ENCODE measurements at places on chromosomes 16 and 17.

GRCh38 chr16:56615353-56615752 is 7.0 kb downstream of the MT2A start:
- DNase-seq = no peak

GRCh38 chr16:75617121-75617520 is 6.0 kb downstream of the ADAT1 start:
- DNase-seq = no peak

DNA sequence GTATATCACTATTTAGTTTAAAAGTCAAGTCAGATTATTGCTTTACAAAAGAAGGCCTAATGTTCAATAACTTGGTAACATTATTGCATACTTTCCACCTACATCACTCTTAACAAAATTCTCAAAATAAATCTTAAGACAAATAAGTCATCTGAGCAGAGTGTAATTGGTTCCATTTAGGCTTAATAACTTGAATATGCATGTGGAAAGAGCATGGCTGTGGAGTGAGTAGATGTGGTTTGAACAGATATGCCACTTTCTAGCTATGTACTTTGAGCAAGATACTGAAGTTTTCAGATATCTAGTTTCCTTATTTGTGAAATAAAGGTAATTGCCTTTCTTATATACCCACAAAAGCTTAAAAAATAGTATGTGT is 6.7 kb upstream of the EVI2A start:
- no peak for DNase-seq

GRCh38 chr17:9125722-9126121 is 104.4 kb downstream of the NTN1 start:
- no peak for DNase-seq

- no peak for DNase-seq
Observed at GRCh38 chr17:75075597-75076336, 12.0 kb upstream of the SLC16A5 start.

- DNase-seq = no peak
Observed at GRCh38 chr17:44005527-44006271, 1.3 kb downstream of the NAGS start.

DNA sequence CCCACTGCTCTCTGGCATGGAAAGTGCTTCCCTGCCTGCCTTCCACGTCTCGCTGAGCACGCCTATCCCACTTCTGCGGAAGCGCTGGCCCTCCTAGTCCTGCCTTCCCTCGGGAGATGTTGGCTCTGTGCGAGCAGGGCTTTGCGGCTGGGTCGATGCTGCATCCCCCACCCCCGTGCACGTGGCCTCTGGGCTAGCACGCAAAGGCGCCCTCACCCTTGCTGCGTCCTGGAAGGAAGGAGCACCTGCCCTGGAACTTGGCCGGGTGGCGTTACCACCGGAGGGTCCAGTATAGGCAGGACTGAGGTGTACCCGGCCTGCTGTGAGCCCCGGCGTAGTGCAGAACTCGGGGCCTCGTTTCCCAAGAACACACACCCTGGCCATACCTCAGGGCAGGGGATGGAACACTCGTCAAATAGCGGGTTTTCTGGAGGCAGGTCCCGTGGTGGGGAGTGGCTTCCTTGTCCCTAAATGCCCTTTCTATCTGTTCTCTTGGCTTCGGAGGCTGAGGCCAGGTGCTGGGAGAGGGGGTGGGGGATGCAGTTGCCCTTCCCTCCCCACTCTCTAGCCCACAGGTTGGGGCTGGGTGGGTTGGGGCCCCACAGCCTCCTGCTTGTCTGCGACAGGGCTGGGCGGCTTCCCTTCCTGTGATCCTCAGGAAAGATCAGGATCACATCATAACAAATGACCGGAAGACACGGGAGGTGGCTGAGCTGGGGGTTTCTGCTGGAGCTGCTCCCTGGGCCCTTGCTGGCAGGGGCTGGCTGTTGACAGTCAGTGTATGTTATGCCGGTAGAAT is 17.4 kb downstream of the BAIAP2 start:
- no peak for DNase-seq

- peak; percentile 47 for DNase-seq
Observed at GRCh38 chr16:20611350-20611902, 35.3 kb upstream of the ACSM2B start.

DNA sequence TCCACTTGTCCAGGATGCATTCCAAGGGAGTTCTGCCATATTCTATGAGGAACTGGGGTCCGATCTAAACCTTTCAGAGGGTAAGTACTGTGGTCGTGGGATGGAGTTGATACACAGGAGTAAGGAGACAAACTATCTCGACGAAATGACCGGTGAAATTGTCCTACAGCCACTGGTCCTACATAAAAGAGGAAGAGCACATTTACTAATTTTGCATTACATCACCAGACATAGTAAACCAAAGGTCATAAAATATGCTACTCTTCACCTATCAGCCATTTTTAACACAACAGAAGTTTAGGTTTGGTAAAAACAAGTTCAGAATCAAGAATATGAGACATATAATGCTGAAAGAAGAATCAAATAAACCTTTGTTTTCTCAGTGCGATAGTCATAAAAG is 8.1 kb downstream of the HSF5 start:
- DNase-seq = no peak

DNA sequence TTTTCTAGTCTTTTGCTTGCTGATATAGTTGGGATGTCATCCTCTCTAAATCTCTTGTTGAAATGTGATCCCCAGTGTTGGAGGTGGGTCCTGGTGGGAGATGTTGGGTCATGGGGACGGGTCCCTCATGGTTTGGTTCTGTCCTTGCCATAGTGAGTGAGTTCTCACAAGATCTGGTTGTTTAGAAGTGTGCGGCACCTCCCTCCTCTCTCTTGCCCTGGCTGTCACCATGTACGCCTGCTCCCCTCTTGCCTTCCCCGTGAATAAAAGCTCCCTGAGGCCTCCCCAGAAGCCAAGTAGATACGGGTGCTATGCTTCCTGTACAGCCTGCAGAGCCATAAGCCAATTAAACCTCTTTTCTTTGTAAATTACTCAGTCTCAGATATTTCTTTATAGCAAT is 15.2 kb downstream of the IL4R start:
- no peak for DNase-seq

DNA sequence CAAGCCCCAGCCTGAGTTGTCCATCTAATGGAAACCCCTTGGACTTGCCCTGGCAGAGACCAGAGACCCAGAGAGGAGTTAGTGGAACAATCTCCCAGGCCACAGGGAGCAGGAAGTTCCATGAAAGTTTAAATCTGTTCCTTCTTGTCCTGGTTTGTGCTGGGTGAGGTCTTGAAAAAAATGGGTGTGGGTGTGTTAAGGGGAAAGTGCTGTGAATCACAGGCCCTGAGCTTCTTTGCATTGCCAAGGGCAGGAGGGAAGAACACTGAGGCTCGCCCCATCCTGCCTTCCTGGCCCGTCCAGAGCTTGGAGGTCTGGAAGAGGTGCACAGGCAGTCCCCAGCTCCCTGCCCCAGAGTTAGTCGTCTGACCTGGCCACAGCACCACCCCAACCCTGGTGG is 2.3 kb downstream of the ADORA2B start:
- DNase-seq = no peak

- DNase-seq = no peak
Observed at GRCh38 chr16:24758373-24758772, 28.9 kb downstream of the TNRC6A start.

GRCh38 chr17:21152731-21153130 is 26.0 kb downstream of the DHRS7B start:
- no peak for DNase-seq

DNA sequence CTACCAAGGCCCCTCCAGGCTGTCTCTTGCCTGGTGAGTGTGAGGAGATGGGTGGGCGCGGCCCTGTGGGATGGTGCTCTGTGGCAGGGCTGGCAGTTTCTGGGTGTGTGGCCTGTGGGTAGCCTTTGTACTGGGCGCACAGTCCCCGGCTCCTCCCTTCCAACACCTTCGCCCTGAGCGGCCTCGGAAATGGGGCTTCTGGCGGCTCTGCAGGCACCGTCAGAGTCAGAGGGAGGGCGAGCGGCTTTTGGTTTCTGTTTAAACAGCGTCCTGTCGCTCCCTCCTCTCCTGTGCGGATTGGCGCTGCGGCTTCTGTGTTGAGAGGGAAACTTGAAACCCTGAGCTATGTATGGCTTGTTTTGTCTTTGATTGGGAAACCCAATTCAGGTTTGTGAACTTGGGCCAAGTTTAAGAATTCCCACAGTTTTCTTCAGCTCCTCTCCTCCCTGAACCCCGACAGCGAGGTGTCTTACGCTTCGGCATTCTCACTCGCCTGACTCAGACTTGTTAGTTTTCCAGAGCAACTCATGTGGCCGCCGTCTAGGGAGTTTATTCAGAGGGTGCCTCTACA is 8.3 kb upstream of the ZNF750 start:
- no peak for DNase-seq

DNA sequence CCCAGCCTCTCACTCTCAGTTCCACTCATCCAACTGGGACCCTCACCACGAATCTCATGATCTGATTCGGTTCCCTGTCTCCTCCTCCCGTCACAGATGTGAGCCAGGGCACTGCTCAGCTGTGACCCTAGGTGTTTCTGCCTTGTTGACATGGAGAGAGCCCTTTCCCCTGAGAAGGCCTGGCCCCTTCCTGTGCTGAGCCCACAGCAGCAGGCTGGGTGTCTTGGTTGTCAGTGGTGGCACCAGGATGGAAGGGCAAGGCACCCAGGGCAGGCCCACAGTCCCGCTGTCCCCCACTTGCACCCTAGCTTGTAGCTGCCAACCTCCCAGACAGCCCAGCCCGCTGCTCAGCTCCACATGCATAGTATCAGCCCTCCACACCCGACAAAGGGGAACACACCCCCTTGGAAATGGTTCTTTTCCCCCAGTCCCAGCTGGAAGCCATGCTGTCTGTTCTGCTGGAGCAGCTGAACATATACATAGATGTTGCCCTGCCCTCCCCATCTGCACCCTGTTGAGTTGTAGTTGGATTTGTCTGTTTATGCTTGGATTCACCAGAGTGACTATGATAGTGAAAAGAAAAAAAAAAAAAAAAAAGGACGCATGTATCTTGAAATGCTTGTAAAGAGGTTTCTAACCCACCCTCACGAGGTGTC is 26.6 kb downstream of the STH start:
- no peak for DNase-seq

DNA sequence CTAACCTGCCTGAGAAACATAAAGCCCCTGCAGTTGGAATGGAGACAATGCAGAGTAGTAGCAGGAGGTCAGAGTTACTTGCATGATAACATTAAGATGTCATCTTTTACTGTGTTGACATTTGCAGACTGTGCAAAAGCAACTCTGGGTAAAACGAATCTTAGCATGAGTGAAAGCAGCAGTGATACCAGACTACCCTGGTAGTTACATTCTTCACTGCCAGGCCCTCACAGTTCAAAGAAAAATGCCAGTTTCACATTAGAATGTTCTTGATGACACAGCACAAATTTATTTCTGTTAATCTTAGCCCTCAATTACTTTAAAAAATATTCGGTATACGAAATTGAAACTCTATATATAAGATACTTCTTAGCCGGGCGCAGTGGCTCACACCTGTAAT is 12.2 kb downstream of the MPHOSPH6 start:
- DNase-seq = no peak

GRCh38 chr16:19005561-19006445 is 22.1 kb downstream of the TMC7 start:
- DNase-seq = peak; percentile 91

DNA sequence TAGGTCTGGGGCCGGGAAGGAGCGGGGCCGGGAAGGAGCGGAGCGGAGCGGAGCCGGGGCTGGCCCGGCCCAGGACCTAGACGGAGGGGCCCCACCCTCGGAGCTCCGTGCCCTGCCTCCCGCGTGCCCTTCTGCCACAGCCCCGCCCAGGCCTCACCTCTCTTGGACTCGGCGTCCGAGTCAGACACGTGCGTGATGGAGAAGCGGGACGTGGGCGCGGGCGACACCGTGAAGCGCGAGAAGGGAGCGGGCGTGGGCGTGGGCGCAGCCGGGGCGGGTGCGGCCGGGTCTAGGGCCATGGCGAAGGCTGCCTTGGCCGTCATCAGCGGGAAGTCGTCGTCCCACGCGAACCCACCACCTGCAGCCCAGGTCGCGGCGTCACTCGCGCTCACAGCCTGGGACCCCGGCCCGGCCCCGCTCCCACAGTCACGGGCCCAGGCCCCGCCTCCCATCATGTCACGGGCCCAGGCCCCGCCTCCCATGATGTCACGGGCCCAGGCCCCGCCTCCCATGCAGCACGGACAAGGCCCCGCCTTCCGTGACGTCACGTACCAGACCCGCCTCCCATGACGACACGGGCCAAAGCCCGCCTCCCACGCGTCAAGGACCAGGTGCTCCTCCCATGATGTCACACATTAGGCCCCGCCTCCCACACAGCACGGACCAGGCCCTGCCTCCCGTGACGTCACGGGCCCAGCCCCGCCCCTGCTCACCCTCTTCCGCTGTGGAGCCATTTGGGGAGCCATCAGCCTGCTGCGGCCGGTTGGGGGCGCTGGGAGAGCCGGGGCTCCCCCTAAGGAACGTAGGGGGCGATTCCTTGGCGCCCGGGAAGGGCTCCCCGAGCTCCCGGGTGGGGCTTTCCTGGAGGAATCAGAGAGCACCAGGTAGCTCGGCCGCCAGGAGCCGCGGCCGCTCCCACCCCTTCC is 45.8 kb upstream of the PVALEF start:
- DNase-seq = peak; percentile 74
